ENCODE measurements at places on chromosomes 6 and 20.
A peak's percentile ranks its signal among the peaks of the same experiment; 100 is the strongest.

- peak; percentile 33 for DNase-seq
Observed at GRCh38 chr20:62838128-62838891, 21.5 kb downstream of the COL9A3 start.

- no peak for DNase-seq
Observed at GRCh38 chr6:122102026-122102425, 297.4 kb upstream of the HSF2 start.

- DNase-seq: no peak
Observed at GRCh38 chr6:113202852-113203714, 654.1 kb upstream of the MARCKS start.

- DNase-seq: no peak
Observed at GRCh38 chr6:30260036-30260504, 46.9 kb upstream of the TRIM26 start.

DNA sequence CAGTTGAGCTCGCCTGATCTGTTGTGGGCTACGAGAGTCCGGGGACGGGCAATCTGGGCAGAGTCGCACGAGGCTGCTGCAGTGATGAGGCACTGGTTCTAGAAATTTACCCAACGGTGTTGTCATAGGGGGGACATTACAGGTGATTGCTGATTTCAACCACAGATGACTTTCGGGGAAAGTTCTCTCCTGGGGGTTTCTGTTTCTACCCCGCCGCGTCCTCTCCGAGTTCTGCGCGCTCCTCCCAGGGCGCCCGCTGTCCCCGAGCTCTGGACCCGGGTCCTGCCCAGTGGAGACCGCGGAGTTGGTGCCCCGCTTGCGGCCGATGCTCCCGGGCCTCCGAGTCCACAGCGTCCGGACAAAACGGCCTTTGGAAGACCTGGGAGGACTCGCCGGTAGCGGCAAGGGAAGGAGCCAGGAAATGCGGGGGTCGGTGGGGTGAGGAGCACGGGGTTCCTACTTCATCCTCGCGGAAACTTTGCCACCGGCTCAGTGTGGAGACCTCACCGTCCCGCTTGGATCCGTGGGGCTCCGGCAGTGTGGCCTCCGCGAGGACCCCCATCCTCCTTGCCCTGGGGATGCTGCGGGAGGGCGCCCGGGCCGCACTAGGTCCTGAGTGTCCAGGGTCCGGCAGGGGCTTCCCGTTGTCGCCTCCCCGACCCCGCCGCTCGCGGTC is 12.3 kb upstream of the RAET1L start:
- no peak for DNase-seq

- DNase-seq: no peak
Observed at GRCh38 chr20:34595377-34596184, 37.1 kb downstream of the MAP1LC3A start.

All from NCI-H226 (cell line).